ENCODE measurements at places on chromosomes 4 and X.

- DNase-seq, result no peak
Observed at GRCh38 chrX:123581586-123581985, 151.3 kb downstream of the THOC2 start.

- DNase-seq, result no peak
Observed at GRCh38 chr4:182929296-182929695, 12.1 kb upstream of the DCTD start.

DNA sequence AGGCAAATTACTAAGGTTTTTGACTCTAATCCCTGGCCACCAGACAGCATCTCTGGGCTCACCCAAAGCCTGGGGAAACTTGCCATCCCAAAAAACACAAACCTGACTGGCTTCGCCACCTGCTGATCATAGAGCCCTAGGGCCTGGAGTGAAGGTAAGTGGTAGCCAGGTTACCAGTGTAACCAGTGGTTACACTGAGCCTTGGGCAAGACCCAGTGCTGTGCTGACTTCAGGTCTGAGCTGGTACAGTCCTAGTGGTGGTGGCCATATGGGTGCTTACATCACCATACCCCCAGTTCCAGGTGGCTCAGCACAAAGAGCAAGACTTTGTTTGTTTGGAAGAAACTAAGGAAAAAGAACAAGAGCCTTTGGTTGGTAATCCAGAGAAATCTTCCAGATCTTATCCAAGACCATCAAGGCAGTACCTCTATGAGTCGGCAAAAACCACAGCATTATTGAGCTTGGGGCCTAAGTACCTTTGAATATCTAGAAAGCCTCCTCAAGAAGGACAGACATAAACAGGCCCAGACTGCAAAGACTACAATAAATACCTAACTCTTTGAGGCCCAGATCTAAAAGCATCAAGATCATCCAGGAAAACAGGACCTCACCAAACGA, 13.7 kb downstream of the MED14 start:
- DNase-seq, result no peak

GRCh38 chr4:105625214-105625613, 72.8 kb downstream of the ARHGEF38 start:
- no peak for DNase-seq

- DNase-seq, result no peak
Observed at GRCh38 chrX:46812445-46812844, 24.4 kb upstream of the RP2 start.

- no peak for DNase-seq
Observed at GRCh38 chrX:76555816-76556215, 128.3 kb downstream of the MAGEE1 start.

- no peak for DNase-seq
Observed at GRCh38 chrX:106150701-106151100, 17.4 kb upstream of the PWWP3B start.

- DNase-seq, result no peak
Observed at GRCh38 chr4:80446248-80446647, 110.7 kb downstream of the CFAP299 start.

GRCh38 chrX:26922278-26922677, 540.9 kb downstream of the PPP4R3C start:
- DNase-seq, result no peak

DNA sequence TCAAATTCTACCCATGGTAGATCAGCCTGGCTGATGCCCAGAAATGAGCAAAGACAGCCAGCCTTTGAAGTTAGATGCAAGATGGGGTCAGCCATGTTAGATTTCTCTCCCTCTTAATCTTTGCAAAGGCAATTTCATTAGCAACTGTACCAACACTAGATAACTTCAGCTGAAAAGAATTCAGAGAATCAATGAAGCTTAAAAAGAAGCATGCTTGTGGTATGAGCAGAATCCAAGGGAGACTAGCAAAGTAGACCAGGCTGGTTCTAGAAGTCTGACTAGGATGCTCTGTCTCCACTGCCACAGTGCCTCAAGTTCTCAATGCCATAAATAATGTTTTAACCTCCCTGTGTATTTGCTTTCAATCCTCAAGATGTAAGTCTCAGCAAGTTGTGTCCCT, 247.3 kb downstream of the SLC7A11 start:
- DNase-seq, result no peak

DNA sequence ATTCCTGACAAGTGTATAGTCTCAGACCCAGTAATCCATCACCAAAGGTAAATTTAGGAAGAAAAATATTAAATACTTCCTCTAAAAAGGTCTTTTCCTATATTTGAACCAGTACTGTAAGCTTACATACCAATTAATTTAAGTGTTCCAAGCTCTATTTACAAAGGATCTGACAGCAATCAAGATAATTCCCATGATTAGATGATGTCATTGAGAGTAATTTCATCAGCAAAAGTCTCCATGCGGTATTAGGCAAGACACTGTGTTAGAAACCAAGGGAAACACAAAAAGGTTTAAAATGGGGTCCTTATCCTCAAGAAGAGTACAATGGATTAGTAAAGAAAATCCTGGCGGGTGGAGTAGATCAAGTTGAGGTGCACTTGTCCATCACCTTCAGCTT, 198.5 kb downstream of the PRDM5 start:
- DNase-seq, result no peak

- no peak for DNase-seq
Observed at GRCh38 chrX:129249563-129249962, 273.7 kb downstream of the SMARCA1 start.

- no peak for DNase-seq
Observed at GRCh38 chrX:70313503-70313902, 23.6 kb downstream of the KIF4A start.

- DNase-seq, result no peak
Observed at GRCh38 chr4:148283665-148284064, 158.5 kb downstream of the NR3C2 start.

GRCh38 chr4:62455871-62456270, 1255.7 kb downstream of the ADGRL3 start:
- DNase-seq, result no peak

DNA sequence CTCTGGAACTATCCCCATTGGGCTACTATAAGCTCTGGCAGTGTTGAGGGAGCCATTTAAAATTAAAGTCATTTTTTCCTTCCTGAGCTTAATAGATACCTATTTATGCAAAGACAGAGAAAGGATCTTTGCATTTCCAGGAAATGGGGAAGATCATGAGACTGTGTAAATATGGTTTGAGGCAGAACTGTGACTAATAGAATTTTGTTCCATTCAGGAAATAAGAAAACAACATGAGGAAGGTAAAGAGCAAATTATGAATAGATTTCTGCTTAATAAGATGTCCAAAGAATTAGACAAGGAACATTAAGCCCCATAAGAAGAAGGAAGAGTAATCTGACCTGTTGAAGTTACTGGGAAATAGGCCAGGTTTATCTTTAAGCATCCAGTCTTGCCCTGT, 17.8 kb upstream of the TBC1D19 start:
- no peak for DNase-seq

DNA sequence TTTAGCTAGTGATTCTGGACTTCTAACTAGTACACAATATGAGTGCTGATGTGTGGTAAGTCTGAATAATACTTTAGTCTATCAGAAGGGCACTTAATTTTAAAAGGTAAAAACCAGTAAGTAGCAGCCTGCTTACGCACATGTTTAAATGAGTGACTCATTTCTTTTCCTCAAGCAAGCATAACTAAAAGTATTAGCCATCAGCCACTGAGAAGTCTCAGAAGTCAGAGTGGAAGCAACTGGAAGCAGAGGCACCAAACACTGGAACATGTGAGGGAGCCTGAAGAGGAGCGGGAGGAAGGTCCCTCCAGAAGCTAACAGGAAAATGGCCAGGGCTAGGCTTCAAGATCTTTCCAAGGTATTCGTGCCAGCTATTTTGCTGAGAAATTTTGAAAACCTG, 257.7 kb downstream of the RAPGEF2 start:
- DNase-seq, result no peak

- DNase-seq, result no peak
Observed at GRCh38 chr4:26307037-26307800, 13.6 kb upstream of the RBPJ start.

- DNase-seq, result no peak
Observed at GRCh38 chr4:111639120-111639690, 506.0 kb upstream of the FAM241A start.

- DNase-seq, result no peak
Observed at GRCh38 chr4:171876636-171877035, 63.4 kb downstream of the GALNTL6 start.

DNA sequence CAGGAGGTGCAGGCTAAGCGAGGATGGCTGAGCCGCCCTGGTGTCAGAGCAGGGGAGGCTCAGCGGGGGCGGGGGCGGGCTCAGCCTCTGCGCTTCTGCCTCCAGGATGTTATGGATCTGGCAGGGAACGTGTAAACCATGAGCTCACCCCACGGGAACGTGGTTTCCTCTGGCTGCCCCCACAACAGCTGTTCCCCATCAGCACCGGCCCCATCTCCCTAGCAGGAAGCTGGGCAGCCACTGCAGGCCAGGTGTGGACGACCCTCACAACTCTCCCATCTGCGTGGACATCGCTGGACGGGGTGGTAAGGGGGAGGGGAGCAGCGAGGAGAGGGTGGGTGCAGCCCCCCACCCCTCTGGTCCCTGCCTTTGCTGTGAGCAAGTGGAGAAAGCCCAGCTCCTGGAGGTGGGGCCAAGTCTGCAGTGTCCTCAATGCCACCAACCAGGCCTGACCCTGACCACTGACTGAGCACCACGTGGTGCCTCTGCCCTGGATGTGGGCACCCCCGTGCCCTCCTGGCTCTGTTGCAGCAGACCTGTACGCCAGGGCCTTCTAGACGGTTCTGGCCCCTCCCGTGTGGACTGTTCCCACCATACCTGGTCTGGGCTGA, 28.1 kb upstream of the SPON2 start:
- DNase-seq, result no peak

DNA sequence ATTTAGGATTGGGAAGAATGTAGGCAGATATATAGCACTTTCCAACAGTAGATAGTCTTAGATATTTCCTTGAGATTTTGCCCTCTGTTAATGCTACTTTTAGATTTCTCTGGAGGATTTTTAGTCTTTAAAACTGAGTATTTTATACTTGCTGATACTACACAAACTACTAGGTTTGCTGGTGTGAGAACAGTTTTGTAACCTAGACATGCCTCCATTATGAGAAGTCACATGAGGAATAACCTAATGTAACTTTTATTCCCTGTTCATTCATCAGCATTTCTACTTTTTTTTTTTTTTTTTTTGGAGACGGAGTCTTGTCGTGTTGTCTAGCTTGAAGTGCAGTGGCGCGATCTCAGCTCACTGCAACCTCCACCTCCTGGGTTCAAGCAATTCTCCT, 137.2 kb downstream of the RAPGEF2 start:
- no peak for DNase-seq

GRCh38 chr4:77187322-77187721, 30.3 kb downstream of the CCNG2 start:
- DNase-seq, result no peak

DNA sequence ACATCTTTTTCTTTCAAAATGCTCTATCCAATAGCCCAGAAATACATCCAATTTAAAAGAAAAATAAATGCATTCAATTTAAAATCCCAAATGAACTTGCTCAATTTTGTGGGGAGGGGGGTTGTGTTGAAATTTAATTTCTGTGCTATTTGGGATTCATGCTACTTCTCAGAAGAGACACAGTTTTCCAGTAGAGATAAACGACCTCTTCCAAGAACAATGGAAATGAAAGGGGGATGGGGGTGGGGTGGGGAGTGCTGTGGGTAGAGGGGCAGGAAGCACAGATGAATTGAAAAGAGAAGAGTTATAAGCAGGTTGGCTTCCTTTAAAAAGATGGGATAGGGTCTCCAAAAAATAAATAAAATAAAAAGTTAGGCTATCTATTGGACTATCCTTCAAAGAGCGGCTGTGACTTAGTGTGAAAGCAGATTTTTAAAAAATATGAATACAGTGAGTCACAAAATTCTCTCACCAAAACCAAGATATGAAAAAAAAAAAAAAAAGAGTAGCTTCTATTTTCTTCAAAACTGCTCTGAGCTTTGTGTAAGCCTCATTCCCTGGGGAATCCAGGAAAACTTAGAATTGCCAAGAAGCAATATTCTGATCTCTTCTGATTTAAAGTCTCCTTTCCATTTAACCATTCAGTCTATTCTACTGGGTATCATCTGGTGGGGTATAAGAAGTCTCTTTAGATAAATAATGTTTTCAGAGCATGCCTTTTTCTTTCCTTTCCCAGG, 324.3 kb downstream of the PTTG2 start:
- DNase-seq, result no peak

DNA sequence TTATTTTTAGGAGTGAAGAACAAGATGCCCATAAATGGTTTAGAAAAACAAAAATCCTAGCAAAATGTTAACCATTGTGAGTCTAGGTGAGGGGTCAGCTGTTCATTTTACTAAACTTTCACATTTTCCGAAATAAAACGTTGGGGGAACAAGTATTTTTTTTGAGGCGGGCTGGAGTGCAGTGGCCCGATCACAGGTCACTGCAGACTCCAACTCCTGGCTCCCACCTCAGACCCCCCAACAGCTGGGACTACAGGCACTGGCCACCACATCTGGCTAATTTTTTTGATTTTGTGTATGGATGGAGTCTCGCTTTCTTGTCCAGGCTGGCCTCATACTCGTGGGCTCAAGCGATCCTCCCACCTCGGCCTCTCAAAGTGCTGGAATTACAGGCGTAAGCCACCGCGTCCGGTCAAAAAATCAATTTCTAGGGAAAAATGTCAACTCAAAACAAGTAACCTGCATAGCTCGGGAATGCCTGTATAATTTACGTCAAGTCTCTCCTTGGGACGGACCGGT, 742 bp upstream of the TAF1 start:
- DNase-seq, result peak; percentile 1

DNA sequence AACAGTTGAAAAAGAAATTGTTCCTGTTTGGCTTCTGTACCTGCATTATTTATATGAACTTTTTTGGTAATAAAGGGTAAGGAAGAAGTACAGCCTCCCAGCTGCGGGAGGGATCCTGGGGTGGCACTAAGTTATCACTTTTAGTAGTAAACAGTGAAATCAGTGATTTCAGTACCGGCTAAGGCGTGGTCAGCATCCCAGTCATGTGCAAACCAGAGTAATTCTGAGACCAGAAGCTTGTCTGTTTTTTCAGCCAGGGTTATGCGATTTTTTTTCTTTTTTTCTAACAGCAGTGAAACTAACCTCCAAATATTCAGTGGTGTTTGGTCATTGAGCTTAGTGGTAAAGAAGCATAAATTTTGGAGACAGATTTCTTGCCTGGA, 3.3 kb downstream of the EGF start:
- no peak for DNase-seq

GRCh38 chr4:7074426-7074825, 6.6 kb upstream of the GRPEL1 start:
- DNase-seq, result no peak

GRCh38 chr4:147755561-147756295, 23.8 kb downstream of the ARHGAP10 start:
- DNase-seq, result no peak
